ENCODE measurements at places on chromosomes 7 and 10.
A peak's percentile ranks its signal among the peaks of the same experiment; 100 is the strongest.

GRCh38 chr10:64112701-64113355 is 591.6 kb downstream of the REEP3 start:
- DNase-seq = no peak

GRCh38 chr10:97571622-97572021 is 957 bp upstream of the ANKRD2 start:
- DNase-seq = no peak

GRCh38 chr10:24340883-24341282 is 131.9 kb downstream of the KIAA1217 start:
- DNase-seq = no peak

DNA sequence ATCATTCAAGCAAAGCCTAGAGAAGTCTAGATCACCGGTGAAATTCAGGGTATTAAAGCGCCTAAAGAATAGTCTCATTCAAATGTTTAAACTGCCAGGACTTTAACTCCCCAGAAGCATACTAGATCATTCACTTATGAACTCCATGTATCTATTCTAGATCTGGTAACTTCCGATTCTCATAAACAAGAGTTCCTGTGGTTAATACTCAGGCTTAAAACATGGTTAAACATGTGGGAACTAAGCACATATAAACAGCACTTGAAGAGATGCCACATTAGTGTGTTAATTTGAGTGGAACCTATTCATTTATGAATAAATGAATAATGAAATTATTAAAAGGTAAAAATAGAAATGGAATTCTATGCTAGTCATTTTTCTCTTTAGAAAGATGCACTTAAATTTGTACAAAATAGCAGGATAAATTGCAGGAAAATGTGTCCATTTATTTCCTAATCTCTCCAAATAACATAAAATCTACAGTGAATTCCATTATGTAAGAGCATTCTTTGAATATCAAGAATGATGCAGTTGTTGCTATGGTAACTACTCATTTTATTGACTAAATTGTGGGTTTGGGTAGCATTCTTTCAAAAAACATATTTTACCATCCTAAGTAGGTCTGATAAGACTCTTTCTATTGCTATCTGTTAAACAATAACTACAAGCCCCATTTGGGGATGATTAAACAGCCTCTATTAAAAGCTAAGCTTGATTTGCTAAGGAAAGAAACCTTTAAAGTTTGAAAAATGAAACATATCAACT is 147.6 kb upstream of the TMEM168 start:
- DNase-seq = no peak

- DNase-seq = no peak
Observed at GRCh38 chr7:74318043-74318442, 28.8 kb downstream of the CLIP2 start.

DNA sequence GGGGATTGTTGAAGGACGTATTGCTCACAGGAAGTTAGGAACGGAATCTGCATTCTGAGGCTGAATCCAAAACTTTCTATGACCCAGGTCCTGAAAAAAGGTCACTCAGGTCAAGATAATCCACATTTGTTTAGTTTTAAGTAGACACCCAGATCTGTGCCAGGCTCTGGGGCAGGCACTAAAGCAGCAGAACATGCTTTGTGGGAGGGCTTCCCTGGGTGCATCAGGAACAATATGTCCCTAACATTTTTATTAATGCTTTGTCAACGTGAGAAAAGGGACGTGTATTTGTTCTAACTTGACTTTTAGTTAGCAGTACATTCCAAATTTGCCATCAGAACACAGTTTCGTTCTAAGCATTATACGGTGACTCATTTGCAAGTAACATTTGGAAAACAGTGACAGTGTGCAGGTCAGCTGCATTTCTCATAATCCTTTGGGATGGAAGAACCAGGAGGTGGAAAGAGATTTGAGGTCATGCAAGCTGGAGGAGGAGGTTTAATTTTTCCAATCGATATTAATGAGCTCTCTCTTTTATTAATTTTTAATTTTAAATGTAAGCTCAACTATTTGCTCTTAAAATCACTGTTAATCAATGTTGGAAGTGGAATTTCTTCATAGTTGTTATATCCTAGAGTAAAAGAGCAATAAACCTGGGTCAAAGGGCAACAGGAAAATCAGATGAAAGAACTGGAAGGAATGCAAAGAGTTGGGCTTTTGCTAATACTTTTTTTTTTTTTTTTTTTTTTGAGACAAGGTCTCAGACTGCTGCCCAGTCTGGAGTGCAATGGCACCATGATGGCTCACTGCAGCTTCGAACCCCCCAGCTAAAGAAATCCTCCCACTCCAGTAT is 35.0 kb downstream of the TAS2R41 start:
- DNase-seq = no peak

DNA sequence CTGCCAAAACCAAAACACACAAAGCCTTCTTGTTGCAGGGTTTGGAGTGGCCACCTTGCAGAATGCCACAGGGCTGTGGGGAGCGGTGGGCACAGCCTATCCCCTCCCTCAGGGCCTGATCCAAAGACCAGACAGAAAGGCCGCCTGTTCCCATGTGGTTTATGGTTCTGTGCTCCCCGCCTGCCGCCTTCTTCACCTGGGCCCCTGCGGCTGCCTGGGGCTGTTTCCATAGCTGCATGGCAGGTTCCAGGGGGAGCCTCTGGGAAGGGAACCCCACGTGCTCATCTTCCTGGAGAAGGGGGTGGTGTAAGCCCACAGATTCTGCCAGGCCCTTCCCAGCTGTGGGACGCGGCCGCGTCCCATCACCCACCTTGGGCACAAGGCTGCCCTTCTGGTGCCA is 70.7 kb upstream of the EZH2 start:
- no peak for DNase-seq

- no peak for DNase-seq
Observed at GRCh38 chr7:99791667-99792369, 7.8 kb upstream of the CYP3A4 start.

GRCh38 chr10:31761156-31761555 is 167.5 kb downstream of the ARHGAP12 start:
- DNase-seq = no peak

DNA sequence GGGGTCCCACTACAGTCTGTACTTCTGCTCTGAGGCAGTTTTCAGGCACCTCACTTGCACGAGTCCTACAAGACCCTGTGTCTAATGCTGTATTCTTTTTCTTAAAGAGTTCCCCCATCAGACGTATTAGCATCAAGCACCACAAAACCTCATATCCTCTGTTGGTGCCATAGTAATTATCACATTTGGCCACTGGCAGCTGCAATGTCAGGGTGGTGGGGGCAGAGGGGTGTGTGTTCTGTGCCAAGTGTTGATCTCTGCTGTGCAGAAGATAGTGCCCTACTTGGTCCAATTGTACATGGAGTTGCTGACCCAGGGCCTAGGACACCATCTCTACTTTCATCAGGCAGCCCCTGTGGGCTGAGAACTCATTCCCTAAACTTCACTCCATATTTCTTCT is 20.0 kb upstream of the JAZF1 start:
- DNase-seq = no peak

- no peak for DNase-seq
Observed at GRCh38 chr10:50613150-50613549, 10.6 kb downstream of the SGMS1 start.

DNA sequence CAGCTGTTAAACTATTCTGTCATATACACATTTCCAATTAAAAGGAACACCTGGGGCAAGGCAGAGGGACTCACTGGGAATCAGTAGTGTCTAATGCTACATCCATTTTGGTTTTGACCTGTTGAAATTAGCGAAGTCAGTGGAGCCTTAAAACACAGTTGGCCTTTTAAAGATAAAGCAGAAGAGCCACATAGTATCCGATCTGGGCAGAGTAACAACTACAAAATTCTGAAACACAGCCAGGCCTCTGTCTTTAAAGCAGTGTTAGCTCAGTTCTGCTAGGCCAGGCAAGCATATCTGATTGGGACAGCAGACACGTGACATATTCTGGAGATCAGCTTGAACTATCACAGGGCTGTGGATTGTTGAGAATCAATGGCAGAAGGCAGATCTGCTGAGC is 117.5 kb upstream of the WNT16 start:
- DNase-seq = no peak

DNA sequence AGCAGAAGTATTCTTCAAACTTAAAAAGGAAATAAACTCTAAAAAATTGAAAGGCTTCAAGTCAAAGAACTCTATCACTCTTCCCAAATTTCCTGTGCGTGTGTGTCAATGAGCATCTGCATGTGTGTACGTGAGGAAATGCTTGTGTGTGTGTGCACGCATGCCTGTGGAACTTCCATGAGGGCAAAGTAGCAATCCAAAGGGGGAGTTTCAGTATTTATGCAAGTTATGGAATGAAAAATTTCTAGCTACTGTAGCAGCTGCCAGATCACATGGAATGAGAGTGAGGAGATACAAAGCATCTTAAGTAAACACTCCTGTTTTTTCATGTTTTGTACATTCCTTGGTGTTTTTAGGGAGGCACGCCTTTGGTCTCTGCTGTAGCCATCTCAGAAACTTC is 152.6 kb downstream of the RAPGEF5 start:
- no peak for DNase-seq

- no peak for DNase-seq
Observed at GRCh38 chr10:26372513-26373354, 65.4 kb upstream of the APBB1IP start.

- no peak for DNase-seq
Observed at GRCh38 chr7:54255242-54255641, 286.9 kb upstream of the VSTM2A start.

DNA sequence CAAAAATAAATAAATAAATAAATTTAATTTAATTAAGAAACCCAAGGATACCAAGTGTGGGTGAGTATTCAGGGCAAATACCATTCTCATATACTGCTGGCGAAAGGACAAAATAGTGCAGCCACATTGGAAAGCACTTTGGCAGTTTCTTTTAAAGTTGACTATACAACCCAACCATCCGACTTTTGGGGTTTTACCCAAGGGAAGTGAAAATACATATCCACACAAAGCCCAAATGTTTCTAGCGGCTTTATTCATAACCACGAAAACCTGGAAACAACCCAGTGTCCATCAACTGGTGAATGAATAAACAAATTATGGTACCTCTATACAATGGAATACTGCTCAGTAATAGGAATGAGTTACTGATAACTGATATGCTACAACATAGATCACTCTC is 36.2 kb upstream of the OGDHL start:
- DNase-seq = no peak

DNA sequence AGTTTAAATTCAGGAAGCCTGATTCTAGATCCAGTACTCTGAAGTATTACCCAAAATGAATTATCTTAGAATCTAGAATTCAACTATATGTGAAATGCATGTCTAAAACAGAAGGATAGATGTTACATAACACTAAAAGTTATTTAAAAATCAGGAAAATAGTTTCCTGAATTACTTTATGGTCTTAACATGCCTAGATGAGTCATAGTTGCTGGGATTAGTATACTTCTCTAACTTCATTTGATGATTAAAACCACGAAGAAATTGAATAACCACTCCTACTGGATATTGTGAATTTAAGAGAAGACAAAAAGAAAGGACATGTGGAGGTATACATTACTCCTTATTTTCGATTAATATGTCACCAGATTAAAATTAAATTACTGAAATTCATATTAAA is 65.5 kb downstream of the ATAD1 start:
- DNase-seq = no peak

DNA sequence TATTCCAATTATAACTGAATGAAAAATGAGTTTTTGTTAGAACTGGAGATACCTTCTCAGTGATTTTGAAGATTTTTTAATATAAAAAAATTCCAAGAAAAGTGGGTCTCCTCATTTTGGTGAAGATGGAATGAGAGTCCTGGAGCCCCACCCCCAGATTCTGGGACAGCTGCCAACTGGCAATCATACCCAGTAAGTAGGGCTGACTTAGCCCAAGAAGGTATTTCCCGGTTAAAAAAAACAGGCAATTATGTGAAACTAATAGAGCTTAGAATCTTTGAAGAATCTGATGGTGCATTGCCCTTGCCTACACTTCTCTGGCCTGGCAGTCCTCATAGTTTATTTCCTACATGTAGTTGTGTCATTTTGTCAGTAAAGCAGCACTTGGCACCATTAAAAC is 52.8 kb upstream of the VWDE start:
- peak; percentile 18 for DNase-seq

- DNase-seq = no peak
Observed at GRCh38 chr10:43843321-43844101, 194.8 kb upstream of the ZNF32 start.

DNA sequence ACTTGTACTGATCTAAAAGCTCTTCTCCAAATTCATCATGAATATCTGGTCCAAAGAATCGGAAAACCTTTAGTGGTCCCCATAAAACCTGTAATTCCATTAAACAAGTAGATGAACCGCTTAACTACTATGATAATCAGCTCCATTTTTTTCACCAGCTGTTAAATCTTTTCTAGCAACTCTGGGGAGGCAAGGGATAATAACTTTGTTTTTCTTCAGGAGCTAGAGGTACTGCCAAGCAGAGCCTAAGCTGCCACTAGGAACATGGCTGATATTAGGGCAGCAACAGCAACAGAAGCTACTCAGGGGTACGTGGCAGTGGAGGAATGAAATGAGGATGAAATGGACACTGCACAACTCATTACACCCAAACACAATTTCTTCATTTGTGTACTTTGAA is 138.0 kb downstream of the SRPK2 start:
- DNase-seq = no peak

GRCh38 chr7:70849580-70850235 is 282.2 kb upstream of the GALNT17 start:
- no peak for DNase-seq

DNA sequence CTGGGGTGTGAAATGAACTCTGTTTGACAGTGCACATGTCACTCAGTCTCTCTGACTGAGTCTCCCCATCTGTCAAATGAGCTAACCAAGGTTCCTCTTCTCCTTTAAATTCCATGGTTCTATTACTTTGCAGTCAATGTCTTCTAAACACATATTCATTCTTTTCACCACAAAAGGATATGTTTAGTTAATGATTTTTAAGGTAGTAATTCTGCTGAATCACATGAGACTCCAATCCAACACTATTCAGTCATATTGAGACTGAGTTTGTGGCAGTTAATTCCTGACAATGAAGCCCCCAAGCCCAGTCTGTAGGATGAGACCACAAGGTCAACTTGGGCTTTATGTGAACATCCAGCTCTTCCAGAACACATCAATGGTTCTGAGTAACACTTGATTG is 85.3 kb downstream of the CALN1 start:
- no peak for DNase-seq

- no peak for DNase-seq
Observed at GRCh38 chr7:135151132-135151531, 3.3 kb downstream of the TMEM140 start.

DNA sequence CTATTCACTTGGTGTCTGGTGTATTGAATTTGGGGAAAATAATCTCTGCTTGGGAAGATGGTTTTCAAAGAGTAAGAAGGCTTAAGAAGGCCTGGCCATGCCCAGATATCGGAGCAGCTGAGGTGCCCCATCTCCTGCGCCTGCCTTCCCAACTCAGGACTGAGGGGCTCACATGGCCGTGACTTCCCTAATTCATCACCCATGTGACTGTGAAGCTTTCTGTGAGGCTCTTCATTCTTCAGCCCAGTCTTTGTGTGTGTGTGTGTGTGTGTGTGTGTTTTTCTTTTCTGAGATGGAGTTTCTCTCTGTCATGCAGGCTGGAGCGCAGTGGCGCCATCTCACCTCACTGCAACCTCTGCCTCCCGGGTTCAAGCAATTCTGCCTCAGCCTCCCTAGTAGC is 53.2 kb downstream of the PROSER2 start:
- DNase-seq = no peak

GRCh38 chr10:118332236-118332635 is 9.9 kb downstream of the FAM204A start:
- DNase-seq = peak; percentile 30
